SIG-M5 (cell line): ENCODE measurements at places on chromosomes 3 and 15.

DNA sequence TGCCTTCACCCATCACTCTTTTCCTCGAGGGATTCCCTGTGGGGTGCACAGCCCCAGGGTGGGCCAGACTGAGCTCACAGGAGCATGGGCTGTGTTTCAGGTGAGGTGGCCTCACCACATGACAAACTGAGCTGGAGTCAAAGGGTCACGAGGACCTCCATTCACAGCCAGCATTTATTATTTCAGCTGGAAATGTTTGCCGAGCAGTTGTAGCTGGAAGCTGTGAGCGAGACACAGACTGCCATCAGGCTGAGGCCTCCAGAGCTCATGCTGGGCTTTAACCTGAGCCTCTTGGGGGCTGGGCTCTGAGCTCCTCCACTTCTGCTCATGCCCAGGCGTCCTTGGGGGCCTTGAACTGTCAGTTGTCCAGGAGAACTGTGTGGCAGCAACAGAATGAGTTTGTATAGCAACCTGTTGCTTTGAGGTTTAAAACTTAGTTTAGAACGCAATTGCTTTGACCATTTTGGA lies 57.5 kb downstream of the FLNB start:
- no peak for DNase-seq

GRCh38 chr15:71080166-71080565 lies 35.1 kb upstream of the THSD4 start:
- no peak for DNase-seq

GRCh38 chr3:178244733-178245709 lies 291.2 kb upstream of the KCNMB2 start:
- no peak for DNase-seq

GRCh38 chr3:120298996-120299395 lies 14.0 kb upstream of the GPR156 start:
- no peak for DNase-seq

GRCh38 chr3:150407808-150408220 lies 284 bp upstream of the TSC22D2 start:
- no peak for DNase-seq

GRCh38 chr3:52493232-52494017 lies 1.7 kb upstream of the STAB1 start:
- no peak for DNase-seq

- DNase-seq, result no peak
Observed at GRCh38 chr3:135176881-135177280, 381.8 kb downstream of the EPHB1 start.

- DNase-seq, result no peak
Observed at GRCh38 chr15:74833376-74834107, 7.1 kb downstream of the CPLX3 start.

DNA sequence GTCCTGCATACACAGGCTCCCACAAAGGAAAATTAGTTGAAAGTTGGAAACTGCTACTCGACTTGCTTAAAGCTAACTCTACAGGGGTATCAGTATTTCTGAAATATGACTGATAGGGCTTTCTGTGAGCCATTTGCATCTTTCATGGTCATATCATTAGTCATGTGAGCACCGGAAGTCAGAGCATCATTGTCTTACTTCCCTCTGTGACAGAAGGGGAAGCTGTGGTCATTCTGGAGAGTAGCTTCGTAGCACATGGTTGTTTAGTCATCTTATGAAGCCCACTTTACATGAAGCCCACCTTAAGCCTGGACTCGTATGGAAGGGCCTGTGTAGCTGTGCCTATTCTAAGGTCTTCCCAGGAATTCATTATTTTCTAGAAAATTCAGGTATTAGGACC lies 69.0 kb downstream of the COL6A5 start:
- no peak for DNase-seq

DNA sequence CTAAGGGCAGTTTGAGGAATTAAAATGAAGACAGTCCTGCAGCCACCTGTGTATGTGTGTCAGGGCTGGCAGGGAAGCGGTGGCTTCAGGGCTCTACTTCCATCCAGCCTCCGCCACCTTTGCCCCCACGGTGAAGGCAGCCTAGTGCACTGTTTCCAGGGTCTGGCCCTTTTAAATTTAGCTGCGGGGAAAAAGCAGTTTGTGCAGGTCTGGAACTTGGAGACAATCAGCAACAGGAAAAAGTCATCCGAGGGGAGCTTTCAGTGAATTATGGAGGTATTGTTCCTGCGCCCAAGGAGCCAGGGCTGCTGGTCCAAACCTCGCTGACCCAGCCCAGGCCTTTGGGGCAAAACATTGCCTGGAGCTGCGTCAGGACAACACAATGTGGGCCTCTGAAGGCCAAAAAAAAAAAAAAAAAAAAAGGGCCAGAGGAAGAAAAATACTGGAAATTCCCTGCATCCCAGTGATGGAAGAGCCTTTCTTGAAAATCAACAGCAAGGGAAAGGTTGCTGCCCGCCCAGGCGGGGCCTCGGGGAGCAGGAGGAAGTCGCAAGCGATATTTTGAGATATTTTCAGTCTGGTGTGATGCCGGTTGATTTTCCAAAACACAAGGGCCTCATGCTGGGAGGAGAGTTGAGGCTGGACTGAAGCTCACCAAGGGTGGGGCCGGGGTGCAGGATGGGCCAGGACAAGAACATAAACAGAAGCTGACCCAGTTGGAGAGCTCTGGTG lies 25.5 kb upstream of the FGD5 start:
- DNase-seq, result no peak

GRCh38 chr3:114122027-114122709 lies 56.7 kb downstream of the DRD3 start:
- DNase-seq, result no peak

DNA sequence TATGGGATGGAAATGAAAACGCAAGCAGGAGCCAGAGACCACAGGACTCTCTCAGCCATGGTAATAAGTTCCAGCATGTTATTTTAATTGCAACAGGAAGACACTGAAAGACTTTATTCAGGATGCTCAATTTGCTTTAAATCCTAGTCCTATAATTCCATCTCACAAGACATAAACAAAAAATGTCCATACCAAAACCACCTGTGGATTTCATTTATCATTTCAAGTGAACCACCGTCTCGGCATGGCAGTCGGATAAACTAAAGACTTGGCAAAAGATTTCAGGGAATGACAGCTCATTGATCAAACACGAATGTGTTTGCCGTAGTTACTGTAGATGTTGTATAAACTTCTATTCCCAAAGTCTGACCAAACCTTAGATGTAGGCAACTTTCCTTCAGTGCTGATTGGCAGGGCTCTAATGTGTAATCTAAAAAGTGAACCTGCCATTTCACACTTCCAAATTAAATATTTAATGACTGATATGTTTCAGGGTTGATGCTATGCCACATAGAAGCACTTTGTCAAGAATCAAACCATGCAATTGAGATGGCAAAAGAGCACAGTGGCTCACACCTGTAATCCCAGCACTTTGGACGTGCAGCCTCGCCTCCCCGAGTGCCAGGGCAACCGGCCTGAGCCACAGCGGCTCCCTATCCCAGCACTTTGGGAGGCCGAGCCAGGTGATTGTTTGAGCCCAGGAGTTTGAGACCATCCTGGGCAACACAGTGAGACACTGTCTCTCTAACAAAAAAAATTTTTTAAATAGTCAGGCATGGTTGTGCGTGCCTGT lies 331.7 kb downstream of the MAGI1 start:
- no peak for DNase-seq

GRCh38 chr3:175428466-175428865 lies 569.3 kb downstream of the NAALADL2 start:
- no peak for DNase-seq

- no peak for DNase-seq
Observed at GRCh38 chr15:85031086-85031943, 49.7 kb downstream of the PDE8A start.

DNA sequence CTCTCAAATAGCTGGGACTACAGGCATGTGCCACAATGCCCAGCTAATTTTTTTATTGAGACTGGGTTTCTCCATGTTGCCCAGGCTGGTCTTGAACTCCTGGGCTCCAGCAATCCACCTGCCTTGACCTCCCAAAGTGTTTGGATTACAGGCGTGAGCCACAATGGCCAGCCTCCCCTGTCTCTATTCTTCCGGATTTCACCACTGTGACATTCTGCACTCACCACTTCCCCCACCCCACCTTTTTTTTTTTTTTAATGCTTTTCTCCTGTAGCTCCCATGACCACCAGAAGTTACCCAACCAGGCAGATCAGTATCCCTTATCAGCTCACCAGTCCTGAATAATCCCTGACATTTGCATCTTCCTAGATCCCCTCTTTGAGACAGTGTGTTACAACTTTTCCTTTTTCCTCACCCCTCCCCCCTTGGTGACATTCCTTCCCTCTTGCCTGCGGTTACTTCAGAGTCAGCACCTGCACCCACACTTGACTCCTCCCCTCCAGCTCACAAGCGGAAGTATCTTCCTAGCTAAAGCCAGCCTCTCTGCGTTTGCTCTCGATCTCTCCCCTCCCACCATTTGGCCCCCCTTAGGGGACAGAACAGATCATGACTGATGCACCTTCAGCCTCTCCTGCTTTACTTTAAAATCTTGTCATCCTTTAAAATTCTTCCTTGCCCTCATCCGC lies 13.5 kb upstream of the ZNF592 start:
- DNase-seq, result peak; percentile 28

GRCh38 chr3:136498919-136499447 lies 248.8 kb downstream of the PCCB start:
- no peak for DNase-seq

GRCh38 chr3:4478261-4478660 lies 11.2 kb upstream of the SUMF1 start:
- DNase-seq, result peak; percentile 18

DNA sequence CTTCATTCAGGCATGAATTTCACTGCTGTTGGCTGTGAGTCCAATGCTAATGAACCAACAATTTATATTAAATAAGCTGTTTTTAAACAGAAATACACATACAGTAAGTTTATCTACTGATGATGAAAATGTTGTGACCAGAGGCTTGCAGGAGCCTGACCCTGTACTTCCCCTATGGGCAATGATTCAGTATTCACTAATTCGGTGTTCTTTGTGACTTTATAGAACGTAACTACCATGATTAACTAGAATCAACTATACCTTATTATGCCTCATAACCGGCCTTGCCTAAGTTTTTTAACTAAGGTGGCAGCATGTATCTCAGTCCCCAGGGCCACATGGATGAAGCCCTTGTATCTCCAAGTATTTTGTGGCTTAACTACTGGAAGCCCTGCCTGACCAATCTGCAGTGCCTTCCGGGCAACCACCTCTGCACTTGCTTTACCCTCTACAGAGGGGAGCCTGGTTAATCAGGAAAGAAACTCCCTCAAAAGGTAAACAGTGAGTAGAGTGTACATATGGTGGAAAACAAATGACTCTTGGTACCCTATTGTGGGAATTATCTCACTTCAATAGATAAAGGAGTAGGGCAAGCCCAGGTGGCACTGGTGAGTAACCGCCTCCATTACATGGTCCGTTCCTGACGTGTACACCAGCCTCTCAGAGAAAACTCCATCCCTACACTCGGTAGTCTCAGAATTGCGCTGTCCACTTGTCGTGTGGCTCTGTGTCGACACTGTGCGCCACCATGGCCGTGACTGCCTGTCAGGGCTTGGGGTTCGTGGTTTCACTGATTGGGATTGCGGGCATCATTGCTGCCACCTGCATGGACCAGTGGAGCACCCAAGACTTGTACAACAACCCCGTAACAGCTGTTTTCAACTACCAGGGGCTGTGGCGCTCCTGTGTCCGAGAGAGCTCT lies 11.6 kb upstream of the CLDN18 start:
- DNase-seq, result no peak

DNA sequence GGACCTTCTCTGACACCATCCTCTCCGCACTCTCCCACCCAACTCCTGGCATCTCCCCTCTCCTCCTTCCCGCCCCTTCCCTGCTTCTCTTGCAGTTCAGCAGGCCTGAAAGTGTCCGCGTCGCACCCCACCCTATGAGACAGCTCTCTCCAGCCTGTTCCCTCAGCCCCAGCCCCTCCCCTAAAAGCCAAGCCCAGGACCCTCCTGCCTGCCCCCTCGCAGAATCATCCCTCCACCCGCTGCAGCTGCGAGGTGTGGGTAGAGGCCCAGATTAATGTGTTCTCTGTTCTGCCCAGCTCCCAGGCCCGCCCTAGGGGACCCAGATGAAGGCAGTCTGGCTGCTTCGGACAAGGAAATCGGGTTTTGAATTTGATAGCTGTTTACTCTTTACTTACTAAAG lies 410 bp downstream of the PRR23E start:
- DNase-seq, result no peak

GRCh38 chr3:169869484-169870220 lies at the start of gene LRRC31:
TSS of gene LRRC31 (minus strand) at chr3:169869935. CDS start at chr3:169869807, 128 bp downstream.
- no peak for DNase-seq

DNA sequence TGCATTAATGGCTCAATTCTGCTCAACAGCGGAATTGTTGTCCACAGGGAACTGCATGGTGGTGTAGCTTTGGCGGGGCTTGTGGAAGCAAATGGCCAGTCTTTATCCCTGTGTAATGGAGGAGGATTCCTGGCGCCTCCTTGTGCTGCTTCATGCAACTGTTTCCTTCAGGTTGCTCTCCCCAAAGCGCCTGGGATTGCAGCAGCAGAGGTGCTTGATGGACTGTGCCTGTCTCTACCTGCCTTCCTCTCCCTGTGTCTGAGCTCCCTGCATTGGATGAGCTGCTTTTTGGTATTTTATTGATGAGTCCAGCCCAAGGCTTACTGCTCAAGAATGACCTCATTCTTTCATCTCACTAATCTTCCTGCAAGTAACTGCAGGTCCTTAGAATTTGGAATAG lies 72.9 kb upstream of the NDN start:
- no peak for DNase-seq

DNA sequence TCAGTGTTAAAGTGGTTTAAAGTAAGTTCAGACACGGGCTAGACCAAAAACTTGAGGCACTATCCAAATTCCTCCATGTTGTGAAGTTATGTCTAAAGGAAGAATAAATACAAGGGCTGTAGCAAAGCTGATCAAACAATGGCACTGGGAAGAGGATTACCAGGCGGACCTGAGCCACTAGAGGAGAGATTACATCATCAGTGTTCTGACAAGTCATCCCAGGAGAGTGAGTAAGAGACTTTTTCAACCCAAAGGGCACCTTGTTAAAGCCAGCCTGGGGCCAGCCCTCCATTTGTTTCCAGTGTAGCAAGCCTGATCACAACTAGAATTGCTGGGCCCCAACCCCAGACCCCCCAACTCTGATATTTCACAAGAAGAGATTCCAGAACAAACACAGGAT lies 166.9 kb downstream of the DCLK3 start:
- DNase-seq, result no peak

DNA sequence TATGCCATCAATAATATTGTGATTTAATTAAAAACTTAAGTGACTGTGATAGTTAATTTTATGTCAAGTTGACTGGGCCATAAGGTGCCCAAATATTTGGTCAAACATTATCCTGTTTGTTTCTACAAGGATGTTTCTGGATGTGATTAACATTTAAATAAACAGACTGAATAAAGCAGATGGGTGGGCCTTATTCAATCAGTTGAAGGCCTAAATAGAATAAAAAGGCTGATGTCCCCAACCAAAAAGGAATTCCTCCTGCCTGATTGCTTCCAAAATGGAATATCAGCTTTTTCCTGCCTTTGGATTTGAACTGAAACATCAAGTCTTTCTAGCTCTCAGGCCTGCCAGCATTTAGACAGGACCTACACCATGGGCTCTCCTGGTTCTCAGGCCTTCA lies 961.7 kb downstream of the NTRK3 start:
- no peak for DNase-seq

- no peak for DNase-seq
Observed at GRCh38 chr3:45957586-45957985, 14.3 kb downstream of the CXCR6 start.

GRCh38 chr3:159482241-159482993 lies 506.2 kb upstream of the IL12A start:
- no peak for DNase-seq
